A673 (cell line): ENCODE measurements at places on chromosomes 12 and 14. TPM values are rescaled to one million over a fixed set of nuclear protein-coding genes. Genes with fewer than 3 reads are reported as not detected.
A peak's percentile ranks its signal among the peaks of the same experiment; 100 is the strongest.

Gene TMEM253
- total RNA-seq, result 0.48 and 0.49 TPM in 2 replicates

Gene TMEM30B
- 0.15 and 0.24 TPM in 2 replicates for total RNA-seq

Gene NID2
- total RNA-seq, result 12.6 and 20.3 TPM in 2 replicates

Gene RASSF8
- total RNA-seq, result 19.8 and 23.1 TPM in 2 replicates

Gene POTEM
- total RNA-seq, result not detected in 2 replicates

Gene ESR2
- total RNA-seq, result 0.46 and 0.71 TPM in 2 replicates

Gene ZNF891
- total RNA-seq, result 2.9 TPM in 2 replicates

Gene PARP2
- 67.8 and 67.9 TPM in 2 replicates for total RNA-seq

Gene MMP19
- 2.2 and 2.3 TPM in 2 replicates for total RNA-seq

Gene PCNX1
- total RNA-seq, result 46.8 and 60.7 TPM in 2 replicates

Gene SNX6
- 64.2 and 67.5 TPM in 2 replicates for total RNA-seq

Gene PRMT5
- 244 and 273 TPM in 2 replicates for total RNA-seq

Gene PLEK2
- 3.7 and 6.8 TPM in 2 replicates for total RNA-seq

- DNase-seq, result no peak
- peaks cover 11% of the 10 kb centered on the region for H3K36me3 ChIP-seq
- H3K4me1 ChIP-seq, result peaks cover 27% of the 10 kb centered on the region
- H3K27ac ChIP-seq, result peak overlapping the region; percentile 99
- H3K27me3 ChIP-seq, result no peaks in the 10 kb centered on the region
Measured at GRCh38 chr12:118375348-118375747, 1.0 kb upstream of the SUDS3 start.

GRCh38 chr14:92340931-92341330 lies 18.0 kb downstream of the SLC24A4 start:
- no peak for DNase-seq
- no peaks in the 10 kb centered on the region for H3K36me3 ChIP-seq
- H3K27ac ChIP-seq, result no peak overlapping the region
- peaks cover 8% of the 10 kb centered on the region for H3K27me3 ChIP-seq
- no peaks in the 10 kb centered on the region for H3K4me1 ChIP-seq

GRCh38 chr12:92075425-92075914 lies 70.2 kb downstream of the BTG1 start:
- H3K27me3 ChIP-seq, result no peaks in the 10 kb centered on the region
- H3K27ac ChIP-seq, result no peak overlapping the region
- H3K36me3 ChIP-seq, result no peaks in the 10 kb centered on the region
- DNase-seq, result no peak

GRCh38 chr14:104220215-104221070 lies 82.1 kb downstream of the KIF26A start:
- H3K36me3 ChIP-seq, result no peaks in the 10 kb centered on the region
- H3K4me1 ChIP-seq, result peaks cover 39% of the 10 kb centered on the region
- DNase-seq, result no peak
- H3K27ac ChIP-seq, result no peak overlapping the region
- H3K27me3 ChIP-seq, result no peaks in the 10 kb centered on the region
- H3K4me3 ChIP-seq, result no peak overlapping the region

GRCh38 chr12:49824895-49825294 lies 3.3 kb downstream of the NCKAP5L start:
- H3K4me1 ChIP-seq, result peaks cover 23% of the 10 kb centered on the region
- no peaks in the 10 kb centered on the region for H3K36me3 ChIP-seq
- no peaks in the 10 kb centered on the region for H3K27me3 ChIP-seq
- no peak overlapping the region for H3K4me3 ChIP-seq
- H3K27ac ChIP-seq, result no peak overlapping the region
- no peak for DNase-seq

- no peak overlapping the region for H3K27ac ChIP-seq
- H3K36me3 ChIP-seq, result no peaks in the 10 kb centered on the region
- peaks cover 3% of the 10 kb centered on the region for H3K4me1 ChIP-seq
- H3K4me3 ChIP-seq, result no peak overlapping the region
- H3K27me3 ChIP-seq, result no peaks in the 10 kb centered on the region
Measured at GRCh38 chr12:123808167-123808566, 46.1 kb downstream of the DNAH10 start.

- no peak overlapping the region for H3K4me3 ChIP-seq
- H3K27ac ChIP-seq, result no peak overlapping the region
- no peaks in the 10 kb centered on the region for H3K4me1 ChIP-seq
Measured at GRCh38 chr14:28671425-28671824, 95.2 kb upstream of the FOXG1 start.

- peak within 1 kb of the TSS; percentile 98 for H3K27ac ChIP-seq
- peak; percentile 98 for DNase-seq
- peak within 1 kb of the TSS; percentile 83 for H3K4me3 ChIP-seq
- no peaks in the 10 kb centered on the region for H3K27me3 ChIP-seq
- H3K4me1 ChIP-seq, result no peaks in the 10 kb centered on the region
- peaks cover 42% of the 10 kb centered on the region for H3K36me3 ChIP-seq
Measured at GRCh38 chr12:133080368-133081158, at the start of gene ZNF140. Gene ZNF140 (plus strand): TSS chr12:133080923. CDS start chr12:133081321, 398 bp downstream.

- H3K27ac ChIP-seq, result no peak overlapping the region
- H3K4me1 ChIP-seq, result no peaks in the 10 kb centered on the region
- no peaks in the 10 kb centered on the region for H3K27me3 ChIP-seq
Measured at GRCh38 chr14:65470404-65470880, 57.9 kb downstream of the FUT8 start.

- H3K27ac ChIP-seq, result no peak overlapping the region
- H3K4me3 ChIP-seq, result no peak overlapping the region
- H3K27me3 ChIP-seq, result no peaks in the 10 kb centered on the region
Measured at GRCh38 chr14:26078561-26078960, 519.3 kb downstream of the NOVA1 start.

DNA sequence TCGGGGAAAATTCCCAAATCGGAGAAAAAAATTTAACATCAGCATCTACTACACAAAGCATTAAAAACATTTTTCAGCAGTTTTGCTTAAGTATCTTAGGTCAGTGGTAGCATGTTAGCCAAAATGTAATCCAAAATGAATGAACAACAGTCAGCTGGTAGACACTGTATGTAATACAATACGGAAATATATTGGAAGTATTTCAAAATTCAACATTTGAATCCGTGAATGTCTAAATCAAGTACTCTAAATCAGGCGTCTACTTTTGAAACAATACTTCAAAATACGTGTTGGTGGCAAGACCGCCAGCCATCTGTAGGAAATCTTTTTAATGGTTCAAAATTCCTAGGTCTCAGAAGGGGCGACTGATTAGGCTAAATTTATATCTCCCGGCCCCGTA lies 1.1 kb downstream of the SCAF11 start:
- DNase-seq, result no peak
- H3K36me3 ChIP-seq, result peaks cover 4% of the 10 kb centered on the region
- H3K4me3 ChIP-seq, result peak overlapping the region; percentile 94
- no peaks in the 10 kb centered on the region for H3K27me3 ChIP-seq
- H3K4me1 ChIP-seq, result peaks cover 18% of the 10 kb centered on the region
- peak overlapping the region; percentile 99 for H3K27ac ChIP-seq

GRCh38 chr14:86013641-86014040 lies 483.7 kb downstream of the FLRT2 start:
- H3K4me3 ChIP-seq, result no peak overlapping the region
- H3K27ac ChIP-seq, result no peak overlapping the region
- H3K27me3 ChIP-seq, result no peaks in the 10 kb centered on the region
- no peaks in the 10 kb centered on the region for H3K4me1 ChIP-seq

GRCh38 chr12:53232646-53233461 lies 845 bp upstream of the RARG start:
- H3K27ac ChIP-seq, result no peak overlapping the region
- no peaks in the 10 kb centered on the region for H3K27me3 ChIP-seq
- H3K4me3 ChIP-seq, result peak overlapping the region; percentile 35
- DNase-seq, result no peak

- H3K4me1 ChIP-seq, result no peaks in the 10 kb centered on the region
- no peak overlapping the region for H3K4me3 ChIP-seq
- no peak for DNase-seq
- H3K27ac ChIP-seq, result no peak overlapping the region
- H3K27me3 ChIP-seq, result no peaks in the 10 kb centered on the region
- peaks cover 40% of the 10 kb centered on the region for H3K36me3 ChIP-seq
Measured at GRCh38 chr12:133057446-133057845, 20.1 kb downstream of the ZNF84 start.

DNA sequence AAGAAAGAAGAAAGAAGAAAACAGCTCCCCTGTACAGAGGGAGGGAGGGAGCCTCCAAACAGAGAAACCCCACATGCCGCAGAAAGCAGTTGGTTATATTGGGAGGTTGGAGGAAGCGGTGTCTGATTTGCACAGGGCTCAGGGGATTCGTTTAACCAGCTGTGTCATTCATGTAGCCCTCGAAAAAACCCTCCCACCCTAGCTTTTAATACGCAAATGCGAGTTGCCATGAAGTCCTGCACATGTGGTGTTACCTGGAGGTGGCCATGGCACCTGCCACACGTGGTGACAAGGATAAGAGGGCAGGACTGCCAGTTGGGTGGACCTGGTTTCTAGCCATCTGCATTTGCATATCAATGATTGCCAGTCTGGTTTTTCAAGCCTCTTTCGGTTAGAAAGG lies 40.9 kb downstream of the TMEM30B start:
- H3K27ac ChIP-seq, result no peak overlapping the region
- no peaks in the 10 kb centered on the region for H3K27me3 ChIP-seq
- no peaks in the 10 kb centered on the region for H3K4me1 ChIP-seq
- H3K36me3 ChIP-seq, result no peaks in the 10 kb centered on the region
- DNase-seq, result no peak

- H3K4me1 ChIP-seq, result no peaks in the 10 kb centered on the region
- H3K36me3 ChIP-seq, result no peaks in the 10 kb centered on the region
- no peak overlapping the region for H3K4me3 ChIP-seq
- DNase-seq, result no peak
- H3K27ac ChIP-seq, result no peak overlapping the region
Measured at GRCh38 chr14:24317141-24317928, 6.0 kb downstream of the LTB4R start.

GRCh38 chr14:79157369-79157768 lies 987.2 kb downstream of the NRXN3 start:
- H3K4me3 ChIP-seq, result no peak overlapping the region
- H3K27me3 ChIP-seq, result peaks cover 35% of the 10 kb centered on the region
- no peaks in the 10 kb centered on the region for H3K36me3 ChIP-seq
- H3K4me1 ChIP-seq, result no peaks in the 10 kb centered on the region

- no peaks in the 10 kb centered on the region for H3K36me3 ChIP-seq
- no peaks in the 10 kb centered on the region for H3K27me3 ChIP-seq
- H3K4me1 ChIP-seq, result no peaks in the 10 kb centered on the region
- no peak for DNase-seq
Measured at GRCh38 chr12:88206601-88207000, 64.5 kb downstream of the TMTC3 start.

DNA sequence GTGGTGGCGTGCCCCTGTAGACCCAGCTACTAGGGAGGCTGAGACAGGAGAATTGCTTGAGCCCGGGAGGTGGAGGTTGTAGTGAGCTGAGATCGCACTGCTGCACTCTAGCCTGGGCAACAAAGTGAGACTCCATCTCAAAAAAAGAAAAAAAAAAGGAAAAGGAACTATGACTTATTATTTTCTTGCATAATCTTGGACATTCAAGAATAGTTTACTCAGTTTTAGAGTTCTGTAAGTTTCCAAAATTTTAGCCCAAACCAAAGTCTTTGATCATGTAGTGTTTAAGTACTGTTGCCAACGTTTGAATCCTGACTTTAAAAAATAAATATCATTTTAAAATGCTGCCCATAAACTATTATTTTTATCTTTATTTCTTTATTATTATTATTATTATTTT lies 6.2 kb downstream of the PSMA6 start:
- H3K4me3 ChIP-seq, result no peak overlapping the region
- H3K27ac ChIP-seq, result no peak overlapping the region
- DNase-seq, result no peak

DNA sequence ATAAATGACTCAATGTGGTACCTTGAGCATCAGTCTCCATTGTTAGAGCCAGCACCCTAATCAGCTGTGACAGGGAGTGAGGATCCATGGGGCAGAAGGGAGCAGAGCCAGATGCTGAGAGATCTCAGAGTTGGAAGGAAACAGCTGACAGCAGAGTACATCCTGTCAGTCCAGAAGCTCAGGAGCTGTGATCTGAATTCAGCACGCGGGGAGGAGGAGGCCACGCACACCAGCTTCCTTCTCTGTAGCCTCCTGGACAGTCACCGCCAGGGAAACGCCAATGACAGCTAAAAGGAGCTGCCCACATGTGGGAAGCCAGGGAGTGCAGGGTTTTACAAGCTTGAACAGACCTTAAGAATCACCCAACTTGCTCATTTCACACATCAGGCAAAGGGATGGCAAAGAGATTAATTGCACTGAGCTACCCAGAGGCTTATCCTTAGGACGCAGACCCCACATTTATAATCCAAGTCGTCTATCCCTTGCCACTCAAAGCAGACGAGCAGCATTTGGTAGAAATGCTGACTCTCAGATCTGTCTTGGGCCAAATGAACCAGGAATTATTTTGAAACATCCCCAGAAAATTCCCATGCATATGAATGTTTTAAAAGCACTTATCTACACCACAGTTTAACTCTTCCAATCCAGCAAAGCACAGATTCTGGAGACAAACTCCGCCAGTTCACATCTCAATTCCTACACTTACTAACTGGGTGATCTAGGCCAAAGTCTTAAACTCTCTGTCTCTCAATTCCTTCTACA lies 322.6 kb upstream of the TMTC1 start:
- H3K36me3 ChIP-seq, result no peaks in the 10 kb centered on the region
- peaks cover 8% of the 10 kb centered on the region for H3K4me1 ChIP-seq
- H3K27me3 ChIP-seq, result peaks cover 2% of the 10 kb centered on the region
- no peak overlapping the region for H3K4me3 ChIP-seq
- no peak for DNase-seq

DNA sequence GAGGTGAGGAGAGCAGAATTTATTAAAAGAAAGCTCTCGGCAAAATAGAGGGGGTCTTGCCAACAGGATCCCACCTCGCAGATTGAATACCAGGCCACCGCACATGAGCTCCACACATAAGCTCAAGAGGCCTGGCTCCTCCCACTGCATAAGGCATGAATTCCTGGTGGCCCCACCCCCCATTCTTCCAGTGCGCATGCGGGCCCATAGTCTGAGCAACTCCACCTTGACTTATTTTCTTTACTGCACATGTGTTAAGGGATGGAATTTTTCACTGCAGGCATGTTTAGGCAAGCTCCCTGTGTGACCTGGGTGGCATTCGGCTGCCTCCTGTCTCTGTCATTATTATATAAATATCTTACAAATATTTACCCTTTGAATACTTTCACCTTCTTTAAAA lies 412.5 kb downstream of the RMST start:
- no peaks in the 10 kb centered on the region for H3K4me1 ChIP-seq
- no peaks in the 10 kb centered on the region for H3K36me3 ChIP-seq
- H3K27ac ChIP-seq, result no peak overlapping the region

GRCh38 chr12:98894412-98895085 lies 249.5 kb downstream of the APAF1 start:
- peak overlapping the region; percentile 38 for H3K4me3 ChIP-seq
- peak; percentile 58 for DNase-seq
- H3K27ac ChIP-seq, result no peak overlapping the region
- H3K4me1 ChIP-seq, result peaks cover 6% of the 10 kb centered on the region

DNA sequence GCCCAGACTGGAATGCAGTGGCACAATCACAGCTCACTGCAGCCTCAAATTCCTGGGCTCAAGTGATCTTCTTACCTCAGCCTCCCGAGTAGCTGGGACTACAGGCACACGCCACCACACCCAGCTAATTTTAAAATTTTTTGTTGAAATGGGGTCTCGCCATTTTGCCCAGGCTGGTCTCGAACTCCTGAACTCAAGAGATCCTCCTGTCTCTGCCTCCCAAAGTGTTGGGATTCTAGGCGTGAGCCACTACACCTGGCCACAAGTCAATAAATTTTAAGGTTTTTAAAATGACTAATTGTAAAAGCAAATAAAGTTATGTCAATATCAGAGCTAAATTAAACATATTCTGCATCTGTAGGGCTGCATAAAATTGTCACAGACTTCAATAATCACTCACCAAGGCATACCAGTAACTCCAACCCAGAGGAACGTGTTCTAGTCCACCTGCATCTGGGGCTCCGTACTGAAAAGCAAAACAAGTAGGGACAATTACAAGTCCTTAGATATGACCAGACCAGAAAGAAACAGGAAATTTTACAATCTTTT lies 13.9 kb downstream of the GNS start:
- no peaks in the 10 kb centered on the region for H3K27me3 ChIP-seq
- H3K36me3 ChIP-seq, result peaks cover 30% of the 10 kb centered on the region
